ENCODE measurements at places on chromosomes 3 and 15.

DNA sequence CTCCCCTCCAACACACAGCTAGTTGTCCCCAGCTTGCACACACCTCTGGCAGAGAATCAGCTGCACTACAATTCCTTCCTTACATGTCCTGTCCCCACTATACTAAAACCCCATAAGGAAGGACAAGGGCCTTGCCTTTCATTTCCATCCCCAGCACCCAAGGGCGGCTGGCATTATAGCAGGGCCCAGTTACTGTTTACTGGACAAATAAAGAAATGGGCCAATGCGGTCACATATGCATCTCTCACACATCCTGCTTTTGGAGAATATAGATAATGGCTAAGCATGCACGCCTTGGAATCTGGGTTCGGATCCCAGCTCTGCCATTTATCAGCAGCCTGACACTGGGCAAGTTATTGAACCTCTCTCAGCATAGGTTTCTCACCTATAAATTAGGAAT lies 99.1 kb downstream of the DAPK2 start:
- no peak for DNase-seq

DNA sequence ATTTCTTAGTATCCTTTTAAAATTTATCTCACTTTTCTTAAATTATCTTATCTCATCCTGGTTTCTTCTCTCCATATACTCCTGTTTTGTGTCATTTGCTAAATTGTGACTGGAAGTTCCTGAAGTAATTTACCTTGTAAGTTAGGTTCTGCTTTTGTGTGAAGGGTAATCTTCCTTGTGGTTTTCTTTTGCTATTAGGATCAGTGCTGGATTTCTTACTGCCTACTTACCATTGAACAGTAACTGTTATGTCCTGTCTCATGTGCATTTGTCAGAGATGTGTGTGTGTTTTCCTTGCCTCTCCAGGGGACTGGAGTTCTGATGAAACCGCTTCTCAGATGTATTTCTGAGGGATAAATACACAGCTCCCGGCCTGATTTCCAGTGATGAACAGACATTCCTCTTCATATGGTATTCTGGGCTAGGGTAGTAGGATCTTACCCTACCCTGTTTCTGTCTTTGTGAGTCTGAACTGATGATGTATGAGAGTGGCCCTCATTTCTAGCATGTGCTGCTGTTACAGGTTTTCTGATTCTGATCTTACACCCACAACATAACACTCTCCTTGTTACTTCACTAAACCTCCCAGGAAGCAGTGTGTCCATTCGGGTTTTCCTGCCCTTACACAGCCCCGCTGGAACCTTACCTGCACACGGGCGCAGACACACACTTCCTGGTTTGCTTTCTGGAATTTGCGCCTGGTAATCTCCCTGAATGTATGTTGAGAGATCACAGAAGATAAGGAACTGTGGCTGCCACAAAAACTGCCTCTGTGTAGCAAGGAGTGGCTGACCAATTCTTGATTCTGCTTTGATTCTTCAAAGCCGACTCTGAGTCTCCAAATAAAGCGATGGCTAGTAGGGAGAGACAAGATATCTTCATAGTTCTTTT lies 14.7 kb downstream of the PAK2 start:
- no peak for DNase-seq

GRCh38 chr3:122004991-122005565 lies 17.0 kb downstream of the ILDR1 start:
- DNase-seq = no peak

- DNase-seq = no peak
These were observed 368.0 kb downstream of the NAALADL2 start for GRCh38 chr3:175227126-175227525.

DNA sequence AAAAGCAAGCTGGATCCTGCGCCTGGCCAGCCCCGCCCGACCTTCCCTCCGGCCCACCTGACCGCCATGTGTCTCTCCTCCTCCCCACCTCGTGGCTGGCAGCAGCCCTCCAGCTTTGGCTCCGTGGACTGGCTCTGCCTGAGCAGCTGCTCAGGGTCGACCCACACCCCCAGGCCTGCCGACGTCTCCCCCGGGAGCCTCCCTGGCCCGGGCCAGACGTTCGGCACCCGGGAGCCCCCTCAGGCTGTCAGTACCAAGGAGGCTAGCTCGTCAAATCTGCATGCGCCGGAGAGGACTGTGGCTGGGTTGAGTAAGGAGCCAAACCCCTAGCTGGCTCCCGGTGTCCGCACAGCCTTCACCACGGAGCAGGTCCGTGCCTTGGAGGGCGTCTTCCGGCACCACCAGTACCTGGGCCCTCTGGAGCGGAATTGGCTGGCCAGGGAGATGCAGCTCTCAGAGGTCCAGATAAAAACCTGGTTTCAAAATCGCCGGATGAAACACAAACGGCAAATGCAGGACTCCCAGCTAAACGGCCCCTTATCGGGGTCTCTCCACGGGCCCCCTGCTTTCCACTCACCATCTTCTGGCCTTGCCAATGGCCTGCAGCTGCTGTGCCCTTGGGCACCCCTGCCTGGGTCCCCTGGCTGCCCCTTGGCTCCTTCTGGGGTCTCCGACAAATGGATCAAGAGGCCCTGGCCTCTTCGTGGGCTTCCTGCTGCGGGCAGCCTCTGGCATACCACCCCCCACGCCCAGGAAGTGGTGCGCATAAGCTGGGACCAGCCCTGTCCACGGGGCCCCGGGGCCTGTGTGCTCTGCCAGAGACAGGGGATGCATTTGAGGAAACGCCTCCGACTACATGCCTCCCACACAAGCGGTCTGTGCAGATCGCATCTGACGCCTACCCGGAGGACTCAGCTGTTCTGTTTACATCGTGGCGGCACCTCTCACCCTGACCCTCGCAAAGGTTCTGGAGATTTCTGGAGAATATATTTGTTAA lies 345.0 kb downstream of the ZNF385D start:
- no peak for DNase-seq

DNA sequence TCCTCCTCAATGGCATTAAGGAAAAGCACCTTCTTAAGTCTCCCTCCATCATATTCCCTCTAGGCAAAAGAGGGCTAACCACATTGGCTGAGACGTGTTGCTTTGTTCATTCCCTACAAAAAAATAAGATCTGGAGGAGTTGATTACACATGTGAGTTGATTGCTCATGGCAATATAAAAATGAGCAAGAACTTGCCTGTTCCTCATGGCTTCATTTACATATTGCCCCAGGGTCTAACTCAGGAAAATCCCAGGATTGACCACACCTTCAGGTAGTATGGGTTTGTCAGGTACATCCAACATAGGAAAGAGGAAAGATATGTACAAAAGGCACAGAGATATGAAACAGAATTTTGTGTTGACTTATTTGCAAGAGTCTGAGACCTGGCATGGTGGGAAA lies 35.5 kb downstream of the NFKBIZ start:
- no peak for DNase-seq
